ENCODE measurements at places on chromosomes 6 and 20.

DNA sequence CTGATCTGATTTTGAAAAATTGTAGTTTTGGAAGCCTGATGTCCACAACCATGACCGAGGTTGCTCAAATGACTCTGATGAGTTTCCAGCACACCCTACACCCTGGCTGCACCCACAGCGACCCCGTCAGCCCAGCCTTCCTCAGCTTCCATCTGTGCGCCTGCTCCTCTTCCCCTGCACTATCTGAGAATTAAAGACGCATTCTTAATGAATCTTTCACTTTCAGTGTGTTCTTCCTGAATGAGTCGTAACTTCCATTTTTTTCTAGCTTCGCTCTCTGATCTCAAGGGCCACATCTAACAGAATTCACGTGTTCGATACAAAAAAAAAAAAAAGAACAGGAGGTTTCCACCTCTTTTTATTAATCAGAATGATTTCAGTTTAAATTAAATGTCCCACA lies 21.3 kb upstream of the RREB1 start:
- peak; percentile 76 for DNase-seq

GRCh38 chr20:46946181-46946624 lies 51.6 kb downstream of the EYA2 start:
- no peak for DNase-seq

GRCh38 chr6:69933239-69933638 lies 66.9 kb downstream of the COL19A1 start:
- no peak for DNase-seq

DNA sequence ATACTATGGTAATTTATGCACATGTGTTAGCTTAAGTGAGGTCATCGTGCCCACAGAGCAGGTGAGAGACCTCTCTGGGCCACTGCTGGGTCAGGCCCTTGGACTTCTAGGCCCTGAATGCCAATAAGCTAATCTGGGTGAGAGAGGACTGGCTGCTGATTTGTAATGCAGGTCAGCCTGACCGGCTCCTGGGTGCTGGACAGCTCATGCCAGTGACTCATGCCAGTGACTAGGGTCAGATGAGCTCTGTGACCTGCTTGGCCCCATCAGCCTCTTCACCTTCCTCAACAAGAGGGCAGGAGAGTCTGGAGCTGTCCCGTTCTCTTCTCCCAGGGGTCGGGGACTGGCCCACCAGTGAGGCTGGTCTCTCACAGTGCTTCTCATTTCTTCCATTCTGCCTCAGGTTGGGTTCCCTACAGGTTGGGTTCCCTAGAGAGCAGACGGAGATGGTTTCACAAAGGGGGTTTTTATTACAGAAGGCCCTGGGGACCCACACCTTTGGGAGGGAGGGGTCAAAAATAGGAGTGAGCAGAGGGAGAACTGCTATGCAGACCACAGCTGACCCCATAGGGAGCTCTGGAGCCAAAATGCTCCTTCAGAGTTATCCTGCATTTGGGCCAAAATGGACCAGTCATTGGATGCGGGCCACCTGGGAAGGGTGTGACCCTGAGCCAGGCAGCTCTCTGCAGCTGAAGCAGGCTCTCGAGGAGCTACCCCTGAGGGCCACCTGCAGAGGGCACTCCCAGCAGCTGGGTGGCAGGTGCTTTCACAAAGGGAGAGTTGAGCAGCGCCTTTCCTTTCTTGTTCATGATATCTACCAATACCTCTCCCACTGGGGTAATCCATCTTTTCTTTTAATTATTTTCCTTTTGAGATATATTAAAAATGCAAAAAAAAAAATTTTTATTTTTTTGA lies 2.2 kb upstream of the OXT start:
- DNase-seq: peak; percentile 45

GRCh38 chr6:3229566-3230178 lies 2.2 kb upstream of the TUBB2B start:
- no peak for DNase-seq

DNA sequence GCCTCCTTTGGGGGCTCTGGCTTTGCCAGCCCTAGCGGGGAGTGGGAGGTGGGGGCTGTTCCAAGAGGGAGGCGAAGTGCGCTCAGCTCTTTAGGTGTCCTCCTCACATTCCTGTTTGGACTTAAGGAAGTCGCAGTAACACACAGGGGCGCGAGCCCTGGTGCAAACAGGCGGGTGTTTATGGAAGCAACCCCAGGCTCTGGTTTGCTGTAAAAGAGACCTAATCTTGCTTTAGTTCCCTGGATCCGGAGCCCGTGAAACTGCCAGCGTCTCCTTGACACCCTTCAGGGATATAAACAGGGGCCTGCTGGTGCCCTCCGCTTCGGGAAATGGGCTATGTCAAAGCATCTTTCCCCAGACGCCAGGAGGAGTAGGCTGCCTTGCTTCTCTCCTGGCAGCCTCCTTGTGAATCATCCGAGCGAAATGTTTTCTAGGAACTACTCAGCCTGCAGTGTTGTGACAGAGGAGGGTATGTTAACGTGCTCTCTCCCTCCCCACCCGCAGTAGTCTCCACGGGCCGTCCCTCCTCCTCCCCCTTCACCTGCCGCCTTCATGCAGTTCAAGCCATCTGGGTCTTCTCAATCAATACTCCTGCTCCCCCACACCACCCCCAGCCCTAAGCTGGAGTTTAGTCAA lies 168.0 kb upstream of the LRFN2 start:
- DNase-seq: no peak

- no peak for DNase-seq
These were observed 50.0 kb upstream of the PLCB1 start for GRCh38 chr20:8082025-8082424.

- no peak for DNase-seq
These were observed 21.4 kb upstream of the GMDS start for GRCh38 chr6:2266841-2267240.
